ENCODE measurements at places on chromosomes 13 and 19.

GRCh38 chr13:48478391-48478790 lies 54.5 kb downstream of the RCBTB2 start:
- H3K4me3 ChIP-seq, result no peak overlapping the region
- no peak for DNase-seq
- H3K36me3 ChIP-seq, result peaks cover 63% of the 10 kb centered on the region

GRCh38 chr19:49775742-49776370 lies 9.1 kb downstream of the AP2A1 start:
- H3K36me3 ChIP-seq, result peaks cover 15% of the 10 kb centered on the region
- H3K4me3 ChIP-seq, result peak overlapping the region; percentile 22
- peaks cover 27% of the 10 kb centered on the region for H3K4me1 ChIP-seq
- H3K27ac ChIP-seq, result peak overlapping the region; percentile 78
- DNase-seq, result no peak

DNA sequence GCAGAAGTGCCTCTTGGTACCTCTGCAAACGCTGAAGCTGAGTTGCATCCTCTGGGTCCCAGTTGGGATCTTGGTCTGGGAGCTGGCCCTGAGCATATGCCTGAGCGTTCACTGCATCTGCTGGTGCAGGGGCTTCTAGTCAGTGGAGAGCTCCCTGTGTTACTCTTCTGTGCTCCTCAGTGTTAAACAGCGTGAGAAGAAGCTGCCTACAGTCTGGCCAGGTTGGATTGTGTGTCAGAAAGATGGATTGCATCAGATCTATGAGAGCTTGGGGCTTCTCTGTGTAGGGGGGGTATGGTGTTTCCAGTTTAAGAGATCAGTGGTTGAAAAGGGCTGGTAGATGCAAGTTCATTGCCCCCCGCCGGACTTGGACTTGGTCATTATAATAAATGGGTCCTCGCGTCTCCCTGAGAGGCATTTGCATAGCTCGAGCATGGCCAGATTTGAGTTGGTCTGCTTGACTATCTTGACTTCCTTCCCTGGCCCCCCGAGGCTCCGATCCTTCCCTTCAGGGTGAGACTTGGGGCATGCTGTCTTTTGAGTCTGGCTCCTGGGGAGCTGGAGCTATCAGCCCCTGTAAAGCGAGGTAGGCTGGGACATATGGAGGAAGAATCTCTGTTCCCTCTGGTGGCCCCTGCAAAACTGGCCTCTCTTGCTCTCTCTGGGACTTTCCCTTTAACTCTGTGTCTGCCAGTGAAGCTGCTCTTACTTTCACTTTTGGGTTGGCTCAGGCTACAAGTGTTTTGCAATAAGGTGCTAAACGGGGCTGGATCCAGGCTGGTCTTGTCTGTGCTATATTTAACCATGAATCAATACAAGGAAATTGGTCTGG lies 52.9 kb downstream of the OR10H4 start:
- H3K36me3 ChIP-seq, result peaks cover 1% of the 10 kb centered on the region
- no peaks in the 10 kb centered on the region for H3K27me3 ChIP-seq
- peak overlapping the region; percentile 84 for H3K4me3 ChIP-seq
- peaks cover 24% of the 10 kb centered on the region for H3K4me1 ChIP-seq
- peak; percentile 58 for DNase-seq
- H3K27ac ChIP-seq, result peak overlapping the region; percentile 93

DNA sequence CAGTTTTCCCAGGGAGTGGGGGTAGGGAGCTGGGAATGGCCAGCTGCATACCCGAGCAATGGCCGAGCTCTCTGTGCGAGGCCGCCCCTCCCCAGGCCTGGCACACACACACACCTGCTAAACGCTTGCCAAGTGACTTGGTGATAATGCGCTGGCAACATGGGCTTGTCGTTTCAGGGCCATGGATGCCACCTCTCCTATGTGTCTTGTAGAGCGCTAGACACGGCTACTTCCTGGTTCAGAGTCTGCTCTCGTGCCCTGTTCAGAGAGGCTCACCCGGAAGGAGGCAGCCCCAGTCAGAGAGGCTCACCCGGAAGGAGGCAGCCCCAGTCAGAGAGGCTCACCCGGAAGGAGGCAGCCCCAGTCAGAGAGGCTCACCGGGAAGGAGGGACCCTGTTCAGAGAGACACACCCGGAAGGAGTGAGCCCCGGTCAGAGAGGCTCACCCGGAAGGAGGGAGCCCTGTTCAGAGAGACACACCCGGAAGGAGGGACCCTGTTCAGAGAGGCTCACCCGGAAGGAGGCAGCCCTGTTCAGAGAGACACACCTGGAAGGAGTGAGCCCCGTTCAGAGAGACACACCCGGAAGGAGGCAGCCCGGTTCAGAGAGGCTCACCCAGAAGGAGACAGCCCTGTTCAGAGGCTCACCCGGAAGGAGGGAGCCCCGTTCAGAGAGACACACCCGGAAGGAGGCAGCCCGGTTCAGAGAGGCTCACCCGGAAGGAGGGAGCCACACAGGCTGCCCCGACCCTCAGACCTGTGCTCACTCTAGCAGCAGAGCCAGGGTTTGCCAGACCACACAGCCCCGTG lies 4.2 kb downstream of the ADPRHL1 start:
- DNase-seq, result no peak
- H3K4me1 ChIP-seq, result no peaks in the 10 kb centered on the region
- H3K27me3 ChIP-seq, result no peaks in the 10 kb centered on the region
- H3K27ac ChIP-seq, result peak overlapping the region; percentile 42

DNA sequence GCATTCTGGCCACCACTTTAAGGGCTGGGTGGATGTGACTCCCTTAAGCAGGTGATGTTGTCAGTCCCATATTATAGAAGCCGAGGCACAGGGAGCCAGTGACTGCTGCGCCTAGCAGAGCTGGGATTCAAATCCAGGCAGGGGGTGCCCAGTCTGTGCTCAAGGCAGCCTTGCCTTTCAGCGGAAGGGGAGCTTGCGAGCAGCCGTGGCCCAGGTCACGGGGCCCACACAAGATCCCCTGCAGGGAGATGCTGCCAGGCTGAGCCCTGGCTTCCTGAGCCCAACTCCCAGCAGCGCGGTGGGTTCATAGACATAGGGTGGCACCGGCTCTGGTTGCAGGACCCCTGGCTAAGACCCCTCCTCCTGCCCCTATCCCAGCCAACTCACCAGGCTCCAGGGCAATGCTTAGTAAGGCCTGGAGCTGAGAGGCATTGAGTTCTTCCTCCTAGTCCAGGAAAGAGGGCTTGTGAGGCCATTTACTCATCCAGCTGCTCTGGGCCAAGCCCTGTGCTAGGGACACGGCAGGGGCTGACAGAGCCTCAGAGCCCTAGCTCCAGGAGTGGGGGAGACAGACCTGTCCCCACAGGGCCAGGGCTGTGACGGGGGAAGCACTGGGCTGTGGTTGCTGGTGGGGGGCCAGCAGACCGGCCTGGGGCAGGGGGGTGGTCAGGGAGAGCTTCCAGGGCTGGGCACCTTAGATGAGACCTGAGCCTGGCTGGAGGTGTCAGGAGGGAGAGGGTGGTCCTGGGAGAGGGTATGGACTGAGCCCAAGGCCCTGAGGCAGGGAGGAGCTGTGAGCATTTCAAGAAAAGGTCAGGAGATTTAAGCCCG lies 9.6 kb downstream of the CAPN12 start:
- H3K36me3 ChIP-seq, result peaks cover 9% of the 10 kb centered on the region
- no peaks in the 10 kb centered on the region for H3K27me3 ChIP-seq
- H3K4me1 ChIP-seq, result peaks cover 26% of the 10 kb centered on the region
- DNase-seq, result peak; percentile 68
- peak overlapping the region; percentile 90 for H3K27ac ChIP-seq

DNA sequence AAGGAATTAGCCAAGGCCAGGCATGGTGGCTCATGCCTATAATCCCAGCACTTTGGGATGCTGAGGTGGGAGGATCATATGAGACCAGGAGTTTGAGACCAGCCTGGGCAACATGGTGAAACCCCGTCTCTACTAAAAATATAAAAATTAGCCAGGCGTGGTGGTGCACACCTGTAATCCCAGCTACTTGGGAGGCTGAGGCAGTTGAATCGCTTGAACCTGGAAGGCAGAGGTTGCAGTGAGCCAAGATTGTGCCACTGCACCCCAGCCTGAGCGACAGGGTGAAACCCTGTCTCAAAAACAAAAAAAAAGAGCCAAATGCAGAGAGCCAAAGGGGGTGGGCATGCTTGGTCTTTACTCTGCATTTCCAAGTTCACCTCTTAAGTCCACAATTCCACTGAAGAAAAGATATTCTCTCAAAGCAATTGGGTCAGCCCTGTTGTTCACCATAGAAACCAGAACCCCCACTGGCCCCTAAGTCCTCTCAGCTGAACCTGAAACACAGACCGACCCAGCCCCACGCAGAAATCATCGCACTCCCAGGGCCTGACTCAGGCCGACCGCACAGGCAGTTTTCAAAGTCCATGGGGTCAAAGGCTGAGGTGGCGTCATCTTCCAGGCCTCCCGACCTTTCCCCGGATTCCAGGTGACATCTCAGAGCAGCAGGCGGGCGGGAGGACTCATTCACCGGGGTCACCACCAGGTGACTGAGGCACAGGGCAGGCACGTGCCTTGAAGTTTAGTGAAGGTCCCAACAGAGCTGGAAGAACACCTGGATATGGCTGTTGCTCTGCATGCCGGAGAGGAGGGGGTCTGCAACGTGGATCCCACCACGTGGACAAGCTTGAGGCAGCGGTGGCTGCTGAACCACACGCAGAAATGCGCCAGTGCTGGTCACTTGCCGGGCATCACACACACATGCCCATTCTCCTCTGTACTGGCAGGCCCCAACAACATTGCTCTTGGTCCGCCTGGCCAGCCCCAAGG lies 33.1 kb downstream of the SLC25A42 start:
- no peak overlapping the region for H3K27ac ChIP-seq
- DNase-seq, result no peak
- H3K4me3 ChIP-seq, result no peak overlapping the region
- H3K4me1 ChIP-seq, result no peaks in the 10 kb centered on the region
- no peaks in the 10 kb centered on the region for H3K27me3 ChIP-seq
- peaks cover 3% of the 10 kb centered on the region for H3K36me3 ChIP-seq

DNA sequence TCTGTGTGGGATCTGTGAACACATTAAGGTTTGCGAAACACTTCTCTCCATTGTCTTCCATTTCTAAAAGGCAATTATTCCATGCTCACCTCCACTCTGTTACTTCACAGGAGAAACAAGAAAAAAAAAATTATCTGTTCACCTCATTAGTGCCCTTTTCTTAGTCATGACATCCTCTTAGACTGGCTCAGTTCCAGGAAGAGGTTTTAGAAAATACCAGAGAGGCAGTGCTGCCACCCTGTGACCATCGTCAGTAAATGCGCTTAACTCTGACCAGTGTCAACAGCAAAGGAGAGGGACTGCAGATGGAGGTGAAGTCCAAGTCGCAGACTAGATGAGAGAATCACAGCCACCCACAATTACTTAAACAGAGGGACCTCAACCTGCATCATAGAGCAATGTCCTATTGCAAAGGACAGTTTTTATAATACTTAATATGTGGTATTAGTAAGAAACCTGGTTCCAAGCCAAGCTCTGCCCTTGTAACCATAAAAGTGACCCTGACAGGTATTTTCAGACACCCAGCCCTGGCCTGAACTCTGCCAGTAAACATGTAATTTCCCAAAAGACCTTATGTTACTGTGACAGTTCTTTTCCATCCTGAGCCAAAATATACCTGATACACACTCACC lies 19.4 kb downstream of the CEACAM21 start:
- H3K36me3 ChIP-seq, result no peaks in the 10 kb centered on the region
- H3K27me3 ChIP-seq, result peaks cover 46% of the 10 kb centered on the region
- no peak overlapping the region for H3K27ac ChIP-seq
- H3K4me1 ChIP-seq, result peaks cover 12% of the 10 kb centered on the region
- no peak overlapping the region for H3K4me3 ChIP-seq

GRCh38 chr19:45774765-45775164 lies 5.7 kb upstream of the SIX5 start:
- H3K4me1 ChIP-seq, result peaks cover 16% of the 10 kb centered on the region
- no peak for DNase-seq
- peaks cover 18% of the 10 kb centered on the region for H3K27me3 ChIP-seq
- no peak overlapping the region for H3K4me3 ChIP-seq

DNA sequence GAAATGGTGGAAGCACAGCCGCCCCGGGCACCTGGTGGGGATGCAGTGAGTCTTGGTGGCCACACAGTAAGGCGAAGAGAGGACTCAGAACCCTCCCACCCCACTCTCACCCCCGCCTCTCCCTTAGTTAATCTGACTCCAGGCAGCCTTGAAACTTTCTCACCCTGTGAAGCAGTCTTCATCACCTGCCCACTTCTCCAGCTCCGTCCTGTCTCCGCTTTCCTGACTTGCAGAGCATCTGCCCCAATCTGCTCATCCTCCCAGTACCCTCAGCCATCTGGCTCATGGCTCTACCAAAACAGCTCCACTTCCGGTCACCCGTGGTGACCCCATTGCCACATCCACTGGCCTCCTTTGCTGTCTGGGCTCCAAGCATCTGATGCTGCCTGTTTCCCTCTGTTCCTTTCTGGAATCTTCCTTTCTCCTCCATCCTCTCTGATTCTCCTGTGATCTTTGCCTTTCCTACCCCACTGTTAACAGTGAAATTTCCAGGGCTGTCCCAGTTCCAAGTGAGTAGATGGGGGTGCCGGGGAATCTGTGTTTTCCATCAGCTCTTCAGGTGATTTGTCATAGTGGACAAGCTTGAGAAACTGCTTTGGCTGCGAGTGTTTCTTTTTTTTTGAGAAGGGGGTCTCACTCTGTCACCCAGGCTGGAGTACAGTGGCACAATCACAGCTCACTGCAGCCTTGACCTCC lies 4.3 kb downstream of the USF2 start:
- H3K36me3 ChIP-seq, result peaks cover 19% of the 10 kb centered on the region
- no peak overlapping the region for H3K4me3 ChIP-seq
- no peak for DNase-seq

DNA sequence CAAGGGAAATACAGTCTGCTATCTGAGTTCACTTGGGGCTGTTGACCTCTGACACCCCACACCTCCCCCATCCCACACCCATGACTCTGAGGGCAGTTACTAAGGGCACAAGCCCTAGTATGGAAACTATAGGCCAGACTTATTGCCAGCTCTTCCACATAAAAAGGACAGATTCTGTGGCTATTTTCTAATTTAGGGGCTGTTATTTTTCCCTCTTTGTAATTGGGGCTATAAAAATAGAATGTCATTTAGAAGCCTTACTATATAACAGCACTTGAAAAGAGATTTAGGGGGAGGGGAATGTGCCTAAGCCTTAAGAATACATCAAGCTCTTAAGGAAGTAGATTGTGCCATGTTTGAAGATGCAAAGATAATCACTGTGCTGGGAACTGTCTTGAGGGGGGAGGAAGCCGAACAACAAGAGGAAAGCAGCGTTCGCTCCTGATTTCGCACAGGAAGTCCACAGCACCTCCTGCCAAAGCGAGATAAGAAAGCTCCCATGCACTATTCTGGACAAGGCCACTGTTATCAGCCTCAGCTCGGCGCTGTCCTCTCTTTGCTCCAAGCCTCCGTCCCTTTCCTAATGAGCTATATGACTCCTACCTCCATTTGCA lies 86.6 kb downstream of the FLT1 start:
- H3K36me3 ChIP-seq, result no peaks in the 10 kb centered on the region
- peaks cover 16% of the 10 kb centered on the region for H3K4me1 ChIP-seq
- no peak for DNase-seq
- no peak overlapping the region for H3K27ac ChIP-seq
- H3K4me3 ChIP-seq, result no peak overlapping the region
